Activated naive CD4-positive, alpha-beta T cell treated with anti-CD3 and anti-CD28 coated beads, Interleukin-2, amount 10 ng/mL, durations not matched to agents 5 hours and 36 hours (primary cell): ENCODE measurements at places on chromosomes 16 and 17. TPM values are rescaled to one million over a fixed set of nuclear protein-coding genes. Genes with fewer than 3 reads are reported as not detected.

C17orf67 gene
- total RNA-seq = 3.6 TPM

CD300H gene
- not detected for total RNA-seq

EMP2 gene
- total RNA-seq = not detected

CCL8 gene
- total RNA-seq = not detected

C16orf89 gene
- total RNA-seq = not detected

SLC16A6 gene
- 3.7 TPM for total RNA-seq
